ENCODE measurements at places on chromosomes 6 and 20.

GRCh38 chr6:45987856-45988255, 27.8 kb downstream of the CLIC5 start:
- no peak for DNase-seq

DNA sequence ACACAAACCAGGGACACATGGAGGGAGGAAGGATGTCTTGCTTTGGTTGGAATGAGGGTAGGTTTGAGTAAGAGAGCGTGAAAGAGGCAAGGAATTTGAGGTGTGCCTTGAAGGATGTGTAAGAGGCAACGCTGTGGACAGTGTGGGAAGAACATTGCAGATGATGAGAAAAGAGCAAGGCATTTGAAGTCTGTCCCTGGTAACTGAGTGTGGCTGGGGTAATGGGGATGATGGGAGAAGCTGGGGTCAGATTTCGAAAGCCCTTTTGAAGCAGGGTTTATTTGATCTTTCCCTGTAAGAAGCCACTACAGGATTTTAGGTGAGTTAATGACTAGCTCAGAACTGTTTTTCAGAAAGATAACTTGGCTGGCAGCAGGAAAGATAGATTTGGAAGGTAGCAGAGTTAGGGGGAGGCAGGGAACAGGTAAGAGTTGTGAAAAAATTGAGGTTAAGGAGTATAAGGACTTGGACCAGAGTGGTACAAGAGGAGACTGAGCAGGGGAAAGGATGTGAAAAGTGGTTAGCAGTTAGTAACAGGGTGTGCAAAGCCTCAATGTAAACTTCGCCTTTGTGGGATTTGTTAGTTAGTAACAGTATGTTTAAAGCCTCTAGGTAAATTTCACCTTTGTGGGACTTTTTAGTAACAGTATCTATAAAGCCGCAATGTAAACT, 17.7 kb downstream of the UTRN start:
- no peak for DNase-seq

DNA sequence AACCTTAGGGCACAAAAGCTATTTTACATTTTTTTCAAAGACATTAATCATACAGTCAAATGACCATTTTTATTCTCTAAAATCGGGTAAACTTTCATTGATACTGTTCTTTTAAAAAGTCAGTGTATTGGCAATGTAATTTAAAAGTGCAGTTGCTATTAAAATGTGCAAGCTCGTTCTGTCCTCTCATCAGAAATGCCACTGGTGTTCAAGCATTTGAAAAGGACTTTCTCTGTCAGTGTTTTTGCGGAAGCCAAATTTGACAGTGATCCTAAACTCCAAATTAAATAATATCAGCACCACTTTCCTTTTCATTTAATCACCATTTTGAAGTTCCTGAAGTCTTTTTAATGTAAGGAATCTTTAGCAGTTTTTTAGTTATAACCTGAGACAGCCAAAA, 69.6 kb downstream of the AFG1L start:
- DNase-seq = no peak

DNA sequence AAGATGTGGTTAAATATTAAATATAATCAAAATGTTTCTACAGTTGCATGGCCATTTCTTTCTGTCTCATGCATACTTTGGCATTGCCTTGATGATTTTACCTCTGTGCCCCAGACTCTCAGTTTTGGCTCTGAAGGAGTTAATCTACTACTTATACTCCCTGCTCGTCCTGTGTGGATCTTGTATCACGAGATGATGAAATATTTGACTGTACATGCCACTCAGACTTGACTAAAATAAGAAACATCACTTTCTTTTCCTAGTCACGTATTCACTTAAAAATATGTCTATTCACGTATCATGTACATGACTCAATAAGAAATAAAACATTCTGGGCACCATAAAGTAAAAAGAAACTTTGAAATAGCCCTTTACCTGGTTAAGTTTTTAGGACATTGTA, 397.7 kb downstream of the RFPL4B start:
- DNase-seq = no peak

GRCh38 chr6:166775923-166776220, 148.8 kb upstream of the RPS6KA2 start:
- no peak for DNase-seq

DNA sequence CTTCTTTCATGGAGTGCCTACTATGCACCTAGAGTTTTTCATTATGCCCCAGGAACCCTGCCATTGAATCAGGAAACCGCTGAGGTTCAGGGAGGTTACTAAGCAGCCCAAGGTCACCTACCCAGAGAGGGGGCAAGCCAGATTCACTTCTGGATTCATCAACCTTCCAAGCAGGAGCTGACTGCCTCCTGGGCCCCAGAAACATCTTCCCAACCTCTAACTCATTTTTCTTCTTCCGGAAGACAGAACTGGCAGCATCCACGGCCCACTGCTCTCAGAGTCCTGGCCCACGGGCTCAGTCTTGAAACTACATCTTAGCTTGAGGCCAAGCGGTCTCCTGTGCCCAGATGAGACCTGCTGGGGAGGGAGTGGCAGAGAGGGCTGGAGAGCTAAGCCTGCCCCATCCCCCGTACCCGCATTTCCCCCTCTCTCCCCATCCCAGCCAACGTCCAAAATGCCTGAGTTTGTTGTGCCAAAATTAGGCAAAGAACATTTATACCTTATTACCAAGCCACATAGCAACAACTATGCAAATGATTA, 281.0 kb downstream of the CDC5L start:
- no peak for DNase-seq

- no peak for DNase-seq
Observed at GRCh38 chr6:14240411-14241166, 123.0 kb downstream of the CD83 start.

- peak; percentile 33 for DNase-seq
Observed at GRCh38 chr6:166862287-166862977, 93.9 kb downstream of the RNASET2 start.

DNA sequence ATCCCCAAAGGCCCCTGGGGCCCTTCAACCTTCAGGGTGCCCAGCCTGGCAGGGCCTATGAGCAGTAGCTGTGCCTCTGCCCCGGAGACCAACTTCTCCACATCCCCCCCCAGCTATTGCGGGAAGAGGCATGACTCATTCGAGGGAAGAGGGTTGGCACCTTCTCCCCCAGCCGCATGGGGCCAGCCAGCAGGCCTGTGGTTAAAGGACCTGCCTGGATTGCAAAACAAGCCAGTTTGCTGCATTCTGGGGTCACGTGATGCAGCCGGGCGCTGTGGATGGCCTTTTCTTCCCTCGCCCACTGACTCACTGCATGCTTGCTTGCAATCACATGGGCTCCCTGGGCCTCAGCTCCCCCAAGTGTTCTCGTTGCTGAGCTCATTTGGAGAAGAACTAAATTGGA, 182.5 kb downstream of the MAFB start:
- no peak for DNase-seq

DNA sequence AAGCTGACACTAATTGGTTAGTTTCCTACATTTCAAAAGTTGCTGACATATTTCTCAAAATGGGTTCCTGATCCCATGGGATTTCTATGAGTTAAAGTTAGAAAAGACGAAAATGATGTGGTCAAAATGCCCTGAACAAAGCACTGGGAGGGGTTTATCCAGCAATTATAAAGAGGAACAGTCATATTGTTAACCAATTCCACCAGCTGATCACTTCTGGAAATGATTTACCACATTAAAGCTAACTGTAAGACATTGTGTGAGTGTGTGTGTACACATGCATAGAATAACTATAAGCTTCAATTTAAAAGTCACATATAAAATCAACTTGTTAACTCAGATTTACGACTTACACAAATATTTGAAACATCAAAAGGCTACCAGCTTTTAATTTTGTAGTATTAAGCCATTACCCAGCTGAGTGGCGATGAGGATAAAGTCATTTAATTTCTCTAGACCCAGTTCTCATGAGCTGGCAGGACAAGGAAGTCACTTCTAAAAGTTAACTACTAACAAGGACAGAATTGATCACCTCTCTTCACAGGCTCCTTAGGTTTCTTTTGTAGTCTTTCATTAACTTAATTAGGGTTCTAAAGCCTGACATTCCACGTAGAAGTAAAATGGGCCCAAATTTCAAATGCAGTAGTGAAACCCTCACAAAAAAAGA, 40.4 kb downstream of the MAN1A1 start:
- DNase-seq = peak; percentile 32

GRCh38 chr6:107488875-107489635, 862 bp upstream of the SOBP start:
- DNase-seq = no peak

GRCh38 chr6:11589261-11589660, 51.7 kb downstream of the TMEM170B start:
- DNase-seq = no peak

- DNase-seq = no peak
Observed at GRCh38 chr6:158485431-158485830, 74.5 kb upstream of the TMEM181 start.

GRCh38 chr20:53890443-53891305, 179.7 kb downstream of the BCAS1 start:
- no peak for DNase-seq

GRCh38 chr6:2181567-2181966, 63.8 kb downstream of the GMDS start:
- DNase-seq = no peak

DNA sequence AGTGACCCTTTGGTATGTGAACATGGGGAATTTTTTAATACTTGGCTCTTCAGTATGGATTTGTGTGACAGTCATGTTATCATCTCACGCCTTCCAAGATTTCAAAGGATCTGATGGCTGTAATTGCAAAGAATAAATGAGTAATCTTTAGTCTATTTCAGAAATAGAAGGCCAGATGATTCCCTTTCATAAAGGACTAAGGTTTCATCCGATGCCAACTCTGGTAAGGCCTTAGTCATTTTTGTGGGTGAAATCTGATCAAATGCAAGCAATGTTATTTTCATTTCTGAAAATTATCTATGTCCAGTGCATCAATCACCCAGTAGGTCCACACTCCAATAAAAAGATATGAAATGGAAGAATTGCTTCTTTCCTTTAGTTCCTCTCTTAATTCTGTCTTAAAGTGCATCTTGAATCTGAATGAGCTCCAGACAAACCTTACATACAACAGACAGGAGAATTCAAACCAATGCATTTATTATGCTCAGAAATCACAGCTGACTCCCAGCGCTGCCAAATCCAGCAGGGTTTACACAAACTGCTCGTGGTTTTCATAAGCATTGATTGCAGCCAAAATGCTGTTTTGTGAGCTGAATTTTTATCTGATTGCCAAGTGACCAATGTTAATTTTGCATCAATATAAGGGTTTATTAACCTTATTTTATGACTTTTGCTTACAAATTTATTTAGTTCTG, 565.2 kb upstream of the MARCKS start:
- DNase-seq = no peak

DNA sequence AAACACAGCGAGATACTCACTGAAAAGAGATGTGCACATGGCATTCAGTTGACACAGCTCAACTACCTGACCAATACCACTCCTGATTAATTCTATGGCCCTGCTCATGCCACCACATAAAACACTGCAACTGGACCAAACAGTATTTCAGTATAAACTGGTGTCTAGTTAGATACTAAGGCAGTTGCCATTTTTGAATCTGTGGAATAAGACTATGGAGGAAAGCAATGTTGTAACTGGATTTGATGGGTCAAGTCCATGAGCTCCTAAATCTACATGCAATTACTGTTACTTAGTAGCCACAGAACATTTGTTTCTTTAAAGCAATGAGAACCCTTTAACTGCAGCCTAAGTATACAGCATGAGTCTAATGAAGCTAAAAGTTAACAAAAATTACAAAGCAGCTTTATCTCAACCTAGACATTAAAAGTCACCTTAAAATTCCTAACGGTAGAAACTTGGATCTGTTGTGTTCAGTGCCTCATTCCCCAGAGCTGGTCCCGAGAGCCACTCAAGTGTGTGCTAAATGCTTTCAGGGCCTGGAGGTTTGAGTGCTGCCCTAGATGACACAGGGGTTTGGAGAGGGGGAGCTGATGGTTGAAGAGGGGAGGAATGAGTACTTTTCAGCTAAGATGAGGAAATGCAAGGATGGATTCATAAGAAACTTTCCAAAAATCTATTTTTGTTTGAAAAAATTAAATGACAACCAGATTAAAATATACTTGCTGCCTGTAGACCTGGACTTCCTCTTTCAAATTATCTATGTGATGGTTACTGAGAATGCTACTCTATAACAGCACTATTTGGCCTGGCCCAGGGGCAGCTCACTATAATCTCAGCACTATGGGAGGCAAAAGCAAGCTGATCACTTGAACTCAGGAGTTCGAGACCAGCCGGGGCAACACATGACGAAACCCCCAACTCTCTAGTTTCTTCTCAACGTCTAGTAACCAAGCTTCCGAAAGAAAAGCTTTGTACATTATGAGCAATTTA, 15.6 kb downstream of the SNX5 start:
- DNase-seq = no peak

DNA sequence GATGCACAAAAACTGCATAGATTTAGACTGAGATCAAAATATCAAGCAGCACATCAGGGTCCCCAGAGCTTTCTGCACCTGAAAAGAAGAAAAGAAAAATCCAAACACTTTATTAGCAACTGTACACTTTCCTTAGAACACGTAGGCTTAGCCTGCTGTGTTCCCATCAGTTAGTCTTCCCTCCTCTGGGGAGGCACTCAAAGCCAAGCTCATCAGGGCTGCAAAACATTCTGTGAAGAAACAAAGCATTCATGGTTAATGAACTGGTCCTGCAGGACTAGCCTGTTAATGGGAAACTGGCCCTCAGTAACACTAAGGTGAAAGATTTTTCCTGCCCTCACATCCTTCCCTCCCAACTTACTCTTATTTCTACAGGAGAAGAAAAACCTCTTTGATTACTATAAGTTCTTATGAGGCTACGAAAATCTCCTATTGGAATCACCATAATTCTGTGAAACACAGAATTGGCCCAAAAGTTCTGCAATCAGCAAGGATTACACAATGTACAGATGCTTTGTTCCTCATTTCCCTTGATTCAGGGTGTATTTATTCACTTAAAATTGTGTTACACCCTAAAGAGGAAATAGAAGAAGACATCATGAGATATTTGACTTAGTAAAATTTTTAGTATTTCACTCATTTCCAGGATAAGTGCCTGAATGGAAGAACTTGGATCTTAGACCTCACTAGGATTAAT, 901.0 kb upstream of the MAP3K7 start:
- DNase-seq = no peak

- DNase-seq = no peak
Observed at GRCh38 chr20:53884859-53885541, 185.4 kb downstream of the BCAS1 start.

DNA sequence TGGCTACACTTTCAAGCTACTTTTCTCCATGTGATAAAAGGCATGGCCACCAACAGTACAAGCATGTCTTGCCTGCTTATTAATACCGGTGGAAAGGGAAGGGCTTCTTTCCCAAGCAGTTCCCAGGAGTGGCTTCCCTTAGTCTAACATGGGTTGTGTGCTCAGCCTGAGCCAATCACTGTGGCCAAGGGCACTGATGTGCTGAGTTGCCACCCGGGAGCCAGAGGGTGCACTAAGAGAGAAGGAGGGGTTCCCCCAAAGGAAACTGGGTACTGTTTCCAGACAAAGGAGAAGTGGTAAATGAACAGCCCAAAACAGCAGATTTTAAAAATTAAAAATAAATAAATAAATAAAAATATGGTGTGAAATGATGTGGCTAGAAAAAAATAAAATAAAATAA, 68.5 kb downstream of the BANF2 start:
- no peak for DNase-seq
